ENCODE measurements at places on chromosomes 11 and 22.

DNA sequence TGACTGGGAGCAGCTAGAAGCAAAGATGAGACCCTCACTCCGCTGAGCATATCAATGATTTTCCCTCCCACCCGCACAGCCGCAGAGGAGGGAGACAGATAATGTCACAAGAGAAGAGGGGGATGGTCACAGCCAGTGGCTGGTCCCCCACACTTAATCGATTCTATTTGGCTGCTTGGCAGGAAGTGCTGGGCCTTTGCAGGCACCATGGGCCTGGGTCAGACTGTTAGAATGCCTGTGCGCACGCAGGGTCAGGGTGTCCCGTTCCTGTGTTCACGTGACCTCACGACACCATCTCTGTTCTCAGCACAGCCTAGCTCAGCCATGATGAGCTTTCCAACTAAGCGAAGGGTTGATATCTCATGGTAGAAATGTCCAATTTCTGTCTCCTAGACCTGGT is 107.0 kb downstream of the MYO18B start:
- no peak for DNase-seq

- no peak for DNase-seq
Observed at GRCh38 chr11:16839821-16840220, 101.4 kb downstream of the C11orf58 start.

- no peak for DNase-seq
Observed at GRCh38 chr11:122215244-122215992, 99.4 kb upstream of the BLID start.

DNA sequence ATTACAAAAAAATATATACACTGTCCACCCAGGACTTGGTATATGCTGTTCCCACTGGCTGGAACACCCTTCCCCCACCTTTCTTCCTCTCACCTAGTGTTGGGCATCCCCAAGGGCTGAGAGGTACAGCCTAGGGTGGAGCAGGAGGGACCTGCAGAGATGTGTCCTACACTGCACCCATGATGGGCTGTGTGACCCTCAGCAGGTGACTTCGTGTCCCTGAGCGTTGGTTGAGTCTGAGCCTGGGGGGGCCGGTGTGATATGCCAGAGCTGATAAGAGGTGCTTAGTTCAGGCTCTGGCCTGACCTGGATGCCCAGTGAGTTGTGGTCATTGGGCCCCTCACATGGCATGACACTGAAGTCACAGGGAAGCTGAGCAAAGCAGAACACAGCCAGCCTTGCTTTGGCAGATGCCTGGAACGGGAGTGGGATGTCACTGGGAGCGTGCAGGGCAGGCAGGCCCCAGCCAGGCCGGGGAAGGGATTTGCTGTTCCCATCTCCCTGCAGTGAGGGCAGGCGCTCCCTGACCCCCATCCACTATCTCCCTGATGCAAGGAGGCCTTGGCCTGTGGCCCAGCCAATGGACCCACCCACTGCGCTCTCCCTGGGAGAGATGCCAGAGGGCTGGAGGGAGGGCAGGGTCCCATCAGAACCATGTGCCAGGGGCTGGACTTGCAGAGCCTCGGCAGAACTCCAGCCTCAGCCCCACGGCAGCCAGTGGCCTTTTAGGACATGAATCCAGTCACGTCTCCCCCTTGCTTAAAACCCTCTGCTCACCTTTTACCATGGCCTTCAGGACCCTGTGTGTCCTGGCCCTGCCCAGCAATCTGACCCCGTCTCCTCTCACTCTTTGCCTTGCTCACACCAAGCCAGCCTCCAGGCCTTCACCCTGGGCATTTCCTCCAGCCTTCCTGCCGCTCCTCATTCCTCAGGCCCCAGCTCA is 138.9 kb downstream of the MN1 start:
- no peak for DNase-seq

DNA sequence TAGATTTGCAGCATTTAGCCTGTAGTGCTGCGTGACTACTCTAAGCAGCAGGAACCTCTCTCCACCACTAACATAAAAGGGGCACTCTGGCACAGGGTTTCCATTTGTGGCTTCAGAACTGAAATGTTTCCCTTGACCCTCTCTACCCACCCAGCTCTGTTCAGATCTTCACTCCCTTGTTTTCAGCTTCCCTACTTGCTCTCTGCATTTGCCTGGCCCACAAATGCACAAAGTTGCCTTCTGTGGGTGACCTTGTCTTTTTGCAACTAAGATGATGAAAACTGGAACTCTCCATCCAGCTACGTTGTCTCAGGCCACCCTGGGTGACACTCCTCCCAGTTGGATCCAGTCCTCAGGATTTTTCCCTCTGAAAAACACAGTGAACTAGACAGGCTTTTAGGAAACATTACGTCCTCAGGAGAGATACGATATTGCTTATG is 19.8 kb upstream of the PSMA1 start:
- no peak for DNase-seq

DNA sequence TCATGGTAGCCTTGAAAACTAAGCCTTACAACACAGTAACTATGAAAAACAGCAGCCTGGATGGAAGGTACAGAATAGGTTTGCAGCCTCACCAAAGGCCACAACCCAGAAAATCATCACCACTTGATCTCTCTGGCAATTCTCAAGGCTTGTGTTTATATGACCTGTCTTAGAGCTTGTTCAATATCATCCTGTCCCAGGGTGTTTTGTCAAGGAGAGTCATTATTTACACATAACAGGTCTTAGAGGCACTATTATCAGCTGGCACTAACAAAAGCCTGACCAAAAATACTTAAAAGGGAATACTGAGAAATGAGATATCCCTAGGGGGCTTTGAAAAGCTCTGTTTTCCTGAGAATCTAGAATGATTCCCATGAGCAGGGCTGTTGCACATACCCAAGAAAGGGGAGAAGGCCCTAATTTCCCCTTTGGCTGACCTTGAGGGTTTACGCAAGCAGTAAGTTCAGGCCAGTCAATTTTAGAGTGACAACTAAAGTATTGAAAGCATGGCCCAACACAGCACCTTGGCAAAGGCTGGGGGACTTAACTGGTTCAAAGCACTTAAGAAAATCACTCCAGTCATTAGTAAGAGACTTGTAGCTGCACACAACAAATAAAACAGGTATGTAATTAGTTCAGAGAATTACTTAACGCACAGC is 7.9 kb downstream of the SC5D start:
- DNase-seq = no peak

GRCh38 chr11:93844568-93844967 is 5.8 kb downstream of the VSTM5 start:
- DNase-seq = no peak

DNA sequence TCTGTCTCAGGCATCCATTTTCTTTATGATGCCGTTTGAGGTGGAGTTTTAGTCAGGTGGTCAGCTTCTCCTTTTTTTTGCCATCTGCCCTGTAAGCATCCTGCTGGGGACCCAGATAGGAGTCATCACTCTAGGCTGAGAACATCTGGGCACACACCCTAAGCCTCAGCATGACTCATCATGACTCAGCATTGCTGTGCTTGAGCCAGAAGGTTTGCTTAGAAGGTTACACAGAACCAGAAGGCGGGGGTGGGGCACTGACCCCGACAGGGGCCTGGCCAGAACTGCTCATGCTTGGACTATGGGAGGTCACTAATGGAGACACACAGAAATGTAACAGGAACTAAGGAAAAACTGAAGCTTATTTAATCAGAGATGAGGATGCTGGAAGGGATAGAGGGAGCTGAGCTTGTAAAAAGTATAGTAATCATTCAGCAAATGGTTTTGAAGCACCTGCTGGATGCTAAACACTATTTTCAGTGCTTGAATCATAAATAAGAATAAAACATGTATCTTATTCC is 10.9 kb upstream of the HBE1 start:
- DNase-seq = no peak

DNA sequence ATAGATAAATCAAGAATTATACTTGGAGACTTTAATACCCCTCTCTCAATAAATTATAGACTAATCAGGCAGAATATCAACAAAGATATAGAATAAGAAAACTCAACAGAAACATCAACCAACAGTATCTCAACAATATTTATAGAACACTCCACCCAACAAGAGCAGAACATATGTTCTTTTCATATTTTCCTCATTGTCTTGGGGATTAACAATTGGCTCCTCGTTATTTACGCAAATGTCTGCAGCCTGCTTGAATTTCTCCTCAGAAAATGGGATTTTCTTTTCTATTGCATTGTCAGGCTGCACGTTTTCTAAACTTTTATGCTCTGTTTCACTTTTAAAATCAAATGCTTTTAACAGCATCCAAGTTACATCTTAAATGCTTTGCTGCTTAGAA is 37.0 kb upstream of the FBLN1 start:
- DNase-seq = no peak

DNA sequence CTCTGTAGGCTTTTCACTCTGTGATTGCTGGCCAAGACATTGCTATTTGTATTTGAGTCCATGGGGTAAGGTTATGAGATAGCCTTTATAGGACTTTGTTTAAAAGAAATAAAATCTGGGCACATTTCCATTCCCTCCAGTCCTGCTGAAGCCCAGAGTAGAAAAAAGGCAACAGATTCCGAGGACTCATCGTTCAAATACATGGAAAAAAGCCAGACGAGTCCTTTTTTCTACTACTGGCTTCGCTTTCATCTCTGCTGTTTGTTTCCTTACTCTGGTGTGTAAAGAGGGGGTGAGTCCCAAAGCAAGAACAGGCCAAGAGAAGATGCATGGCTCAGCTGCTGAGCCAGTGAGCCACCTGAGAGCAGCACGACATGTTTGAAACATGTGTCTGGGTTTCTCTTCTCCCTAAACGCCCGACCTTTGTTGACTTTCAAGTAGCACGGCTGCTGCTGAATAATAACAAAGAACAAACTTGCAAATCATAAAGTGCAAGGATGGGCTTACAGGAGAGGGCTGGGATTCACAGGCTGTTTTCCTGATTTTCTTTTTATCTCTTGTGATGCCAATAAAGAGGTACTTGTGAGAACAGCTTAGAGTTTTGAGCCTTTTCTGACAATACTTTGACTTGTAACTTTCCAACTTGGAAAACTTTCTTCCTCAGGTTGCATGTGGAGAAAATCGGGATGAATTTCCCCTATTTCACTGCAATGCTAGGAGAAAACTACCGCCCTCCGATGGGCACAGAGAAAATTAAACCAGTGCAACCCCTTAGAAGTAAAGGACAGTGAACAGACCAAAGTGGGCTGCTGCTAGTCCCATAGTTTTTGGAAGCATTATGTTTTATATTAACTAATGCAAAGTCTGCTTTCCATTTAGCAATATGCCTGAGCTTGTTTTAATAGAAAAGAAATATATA is 195.2 kb upstream of the RAG2 start:
- no peak for DNase-seq

GRCh38 chr11:76707293-76707825 is 36.8 kb upstream of the LRRC32 start:
- no peak for DNase-seq

GRCh38 chr11:134119094-134119493 is 50.2 kb downstream of the JAM3 start:
- DNase-seq = no peak

GRCh38 chr22:17994424-17995108 is 29.8 kb downstream of the MICAL3 start:
- DNase-seq = no peak

GRCh38 chr22:49678842-49679170 is 148.9 kb downstream of the BRD1 start:
- no peak for DNase-seq

DNA sequence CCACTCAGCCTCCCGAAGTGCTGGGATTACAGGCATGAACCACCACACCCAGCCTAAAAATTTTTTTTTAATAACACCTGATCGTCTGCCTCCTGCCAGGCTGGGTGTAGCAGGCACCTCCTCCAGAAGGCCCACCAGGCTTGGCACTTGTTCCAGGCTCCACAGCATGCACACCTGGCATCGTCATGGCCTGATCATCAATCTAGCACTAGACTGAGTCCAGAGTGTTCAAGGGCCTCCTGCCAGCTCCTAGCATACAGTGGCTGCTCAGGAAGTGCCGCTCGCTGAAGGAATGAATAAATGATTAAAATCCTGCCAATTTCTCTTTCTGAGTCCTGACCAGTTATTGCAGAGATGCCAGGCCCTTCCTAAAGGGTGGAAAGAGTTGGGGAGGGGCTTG is 3.5 kb upstream of the PDGFB start:
- DNase-seq = no peak

Data from activated naive CD4-positive, alpha-beta T cell (primary cell).